ENCODE measurements at places on chromosomes 6 and 20.

DNA sequence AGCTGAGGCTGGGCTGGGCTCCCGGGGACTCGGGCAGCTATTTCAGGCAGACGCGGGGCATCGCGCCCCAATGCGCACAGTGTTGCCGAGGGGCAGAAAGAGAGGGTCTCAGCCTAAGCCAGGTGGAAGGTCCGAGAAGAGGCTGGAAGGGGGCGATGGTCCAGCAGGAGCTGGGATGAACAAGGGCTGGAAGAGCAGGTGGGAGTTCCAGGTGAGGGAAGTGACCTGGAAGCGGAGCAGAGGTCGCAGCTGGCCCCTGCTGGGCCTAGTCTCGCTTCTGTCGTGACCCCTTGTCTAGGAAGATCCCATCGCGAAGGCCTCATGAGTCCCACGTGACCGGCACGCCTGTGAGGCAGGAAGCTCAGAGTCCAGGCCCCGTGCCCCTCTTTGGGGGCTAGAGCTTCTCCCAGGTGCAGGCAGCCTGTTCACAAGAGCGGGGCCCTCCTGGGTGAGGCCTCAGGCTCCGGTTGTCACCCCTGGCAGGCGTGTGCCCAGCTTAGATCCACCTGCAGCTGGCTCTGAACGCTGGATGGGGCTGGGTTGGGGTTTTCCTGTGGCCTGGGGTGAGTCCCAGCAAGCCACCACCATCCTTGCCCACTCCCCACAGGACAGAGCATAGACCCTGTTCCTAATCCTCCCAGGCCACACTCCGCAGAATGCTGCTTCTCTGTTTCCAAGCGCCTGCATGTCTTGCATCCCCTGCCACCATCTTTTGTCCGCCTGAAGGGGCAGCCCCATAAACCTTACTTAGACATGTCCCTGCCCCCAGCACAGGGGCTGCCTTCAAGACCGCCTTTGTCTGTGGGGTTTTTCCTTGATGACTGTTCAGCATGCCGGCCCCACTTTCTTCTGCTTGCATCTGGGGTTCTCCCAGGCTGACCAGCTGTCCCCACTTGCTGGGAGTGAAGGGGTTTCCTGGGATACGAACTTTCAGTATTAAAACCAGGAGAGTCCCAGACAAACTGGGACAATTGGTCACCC, 15.1 kb downstream of the SLC22A3 start:
- DNase-seq = no peak

DNA sequence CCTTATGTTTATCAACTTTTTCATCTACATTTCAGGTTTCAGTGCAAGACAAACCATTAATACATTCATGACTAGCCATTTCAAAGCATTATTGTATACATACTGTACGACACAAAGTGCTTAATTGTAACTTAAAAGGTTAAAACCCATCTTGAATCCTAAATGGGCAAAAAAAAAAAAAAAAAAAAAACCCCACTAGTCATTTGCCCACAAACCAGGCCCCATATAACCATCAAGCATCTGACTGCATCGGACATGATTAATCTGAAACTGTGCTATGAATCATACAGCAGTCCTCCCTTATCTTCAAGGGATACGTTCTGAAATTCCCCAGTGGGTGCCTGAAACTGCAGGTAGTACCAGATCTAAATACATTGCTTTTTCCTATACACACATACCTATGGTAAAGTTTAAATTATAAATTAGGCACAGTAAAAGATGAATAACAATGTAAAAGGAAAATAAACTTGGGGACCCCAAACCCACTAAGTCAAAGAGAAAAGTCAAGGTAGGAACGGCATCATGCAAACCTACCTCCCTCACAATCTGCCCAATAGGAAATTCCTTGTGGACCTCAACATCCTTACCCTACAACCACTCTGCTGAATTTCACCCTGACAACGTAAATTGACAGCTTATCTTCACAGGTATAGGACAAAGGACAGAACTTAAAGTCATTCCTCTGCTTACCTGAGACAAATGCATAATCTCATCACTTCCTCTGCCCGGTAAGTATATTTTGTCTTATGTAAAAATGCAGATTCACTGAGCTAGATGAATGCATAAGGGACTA, 14.3 kb downstream of the B4GALT5 start:
- peak; percentile 66 for DNase-seq

DNA sequence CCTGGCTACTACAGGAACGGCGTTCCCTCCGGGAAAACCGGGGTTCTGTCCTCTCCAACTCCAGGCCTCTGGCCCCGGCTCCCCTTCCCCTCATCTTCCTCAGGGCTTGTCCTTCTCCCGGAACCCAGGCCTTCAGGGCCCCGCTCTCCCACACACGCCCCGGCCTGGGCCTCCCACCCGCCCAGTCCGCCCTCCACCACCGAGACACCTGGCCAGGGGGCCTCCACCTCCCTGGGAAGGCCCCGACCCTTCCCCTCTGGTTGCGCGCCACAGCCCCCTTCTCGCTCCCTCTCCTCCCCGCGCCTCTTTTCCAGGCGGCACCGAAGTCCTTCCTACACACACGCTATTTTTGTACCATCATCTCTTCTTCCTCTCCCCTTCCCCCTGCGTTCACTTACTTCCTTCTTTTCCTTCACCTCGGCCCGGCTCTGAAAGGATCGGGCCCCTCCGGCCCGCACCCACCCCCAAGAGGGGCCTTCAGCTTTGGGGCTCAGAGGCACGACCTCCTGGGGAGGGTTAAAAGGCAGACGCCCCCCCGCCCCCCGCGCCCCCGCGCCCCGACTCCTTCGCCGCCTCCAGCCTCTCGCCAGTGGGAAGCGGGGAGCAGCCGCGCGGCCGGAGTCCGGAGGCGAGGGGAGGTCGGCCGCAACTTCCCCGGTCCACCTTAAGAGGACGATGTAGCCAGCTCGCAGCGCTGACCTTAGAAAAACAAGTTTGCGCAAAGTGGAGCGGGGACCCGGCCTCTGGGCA, 1.3 kb upstream of the SIRPA start:
- DNase-seq = no peak

- DNase-seq = no peak
These were observed 78.8 kb upstream of the ZNFX1 start for GRCh38 chr20:49356676-49357075.

- no peak for DNase-seq
These were observed 147.4 kb upstream of the RNF24 start for GRCh38 chr20:4162766-4163165.

GRCh38 chr6:100462706-100463629, 1.8 kb downstream of the SIM1 start:
- DNase-seq = no peak

GRCh38 chr20:397432-398237, 10.5 kb upstream of the RBCK1 start:
- no peak for DNase-seq

- peak; percentile 77 for DNase-seq
These were observed 33.2 kb downstream of the ANKS1A start for GRCh38 chr6:34922177-34922663.

DNA sequence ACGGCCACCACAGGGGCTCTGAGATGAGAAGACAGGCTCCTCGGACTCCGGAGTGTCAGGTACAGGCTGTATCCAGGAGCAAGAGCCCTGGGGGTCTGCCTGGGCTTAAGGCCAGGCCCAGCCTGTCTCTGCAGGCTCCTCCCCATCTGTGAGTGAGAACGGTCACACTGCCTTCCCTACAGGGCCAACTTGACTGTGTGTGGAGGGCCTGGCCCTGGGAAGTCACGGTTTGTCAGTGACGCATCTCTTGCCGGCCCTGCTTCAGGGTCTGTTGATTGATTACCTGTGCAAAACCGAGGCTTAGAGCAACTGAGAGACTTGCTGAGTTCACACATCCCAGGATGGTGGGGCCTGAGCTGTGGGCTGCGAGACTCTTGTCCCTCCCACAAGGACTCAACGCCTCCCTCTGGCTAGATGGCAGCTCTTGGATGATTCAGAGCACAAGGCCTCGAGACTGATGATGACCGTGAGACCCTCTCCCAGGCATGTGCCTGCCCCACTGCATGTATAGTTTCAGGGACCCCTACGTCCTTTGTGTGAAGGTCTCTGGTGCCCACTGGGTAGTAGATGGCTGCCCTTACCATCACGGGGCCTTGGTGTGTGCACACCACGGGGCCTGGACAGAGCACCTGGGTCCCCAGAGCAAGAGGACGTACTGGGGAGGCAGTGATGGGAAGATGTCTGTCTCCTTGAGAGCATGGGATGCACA, 5.9 kb downstream of the RBM38 start:
- DNase-seq = no peak

GRCh38 chr6:47162793-47163192, 120.7 kb upstream of the ADGRF1 start:
- no peak for DNase-seq

- DNase-seq = no peak
These were observed 449.6 kb downstream of the C6orf118 start for GRCh38 chr6:164859816-164860215.

GRCh38 chr6:11992086-11992485, 20.0 kb upstream of the HIVEP1 start:
- DNase-seq = no peak

- no peak for DNase-seq
These were observed 86.7 kb upstream of the F13A1 start for GRCh38 chr6:6407071-6407741.

DNA sequence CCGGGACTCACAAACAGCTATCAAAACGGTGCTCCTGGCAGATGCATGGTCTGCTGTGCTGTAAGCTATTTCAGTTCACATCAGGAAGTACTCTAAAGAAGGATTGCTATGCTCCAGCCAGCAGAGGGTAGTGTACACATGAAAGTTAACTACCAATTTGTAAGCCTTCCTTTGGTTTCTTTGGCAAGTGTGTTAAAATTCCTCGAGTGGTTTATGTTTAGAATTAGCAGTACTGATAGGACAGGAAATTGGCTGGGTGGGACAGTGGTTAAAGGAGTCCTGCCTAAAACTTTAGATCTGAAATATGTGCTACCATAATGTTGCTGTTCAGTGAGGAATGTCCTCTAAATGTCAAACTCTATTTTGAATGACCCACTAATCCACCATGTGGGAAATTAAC, 47.4 kb downstream of the TRMT11 start:
- peak; percentile 92 for DNase-seq

DNA sequence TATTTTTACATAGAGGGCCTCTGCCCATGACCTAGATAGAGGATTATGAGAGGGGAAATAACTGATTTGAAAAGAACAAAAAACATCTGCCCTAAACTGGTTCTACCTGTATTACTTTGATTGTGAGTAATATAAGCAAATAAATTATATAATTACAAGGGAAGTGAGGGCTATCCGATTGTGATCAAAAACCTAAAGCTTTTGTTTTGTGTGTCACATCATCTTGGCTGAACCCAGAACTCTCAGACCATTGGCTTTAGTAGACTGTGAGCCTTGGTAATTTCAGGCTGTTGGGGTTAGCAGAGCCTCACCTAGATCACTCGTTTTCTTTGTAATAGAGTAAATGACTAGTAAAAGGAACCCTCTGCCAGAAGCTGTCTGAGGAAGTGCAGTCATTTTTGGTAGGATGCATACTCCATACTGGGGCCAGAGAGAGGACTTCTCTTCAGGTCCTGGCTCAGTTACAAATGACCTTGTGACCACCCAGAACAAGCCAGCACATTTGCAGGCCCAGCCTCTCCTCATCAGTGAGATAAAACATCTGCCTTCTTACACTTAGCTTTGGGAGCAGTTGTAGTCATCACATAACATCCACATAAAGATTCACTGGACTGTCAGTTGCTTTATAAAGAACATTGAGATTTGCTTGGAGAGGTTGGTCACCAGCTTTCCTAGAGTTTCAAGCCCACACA, 13.5 kb downstream of the STK35 start:
- DNase-seq = no peak

DNA sequence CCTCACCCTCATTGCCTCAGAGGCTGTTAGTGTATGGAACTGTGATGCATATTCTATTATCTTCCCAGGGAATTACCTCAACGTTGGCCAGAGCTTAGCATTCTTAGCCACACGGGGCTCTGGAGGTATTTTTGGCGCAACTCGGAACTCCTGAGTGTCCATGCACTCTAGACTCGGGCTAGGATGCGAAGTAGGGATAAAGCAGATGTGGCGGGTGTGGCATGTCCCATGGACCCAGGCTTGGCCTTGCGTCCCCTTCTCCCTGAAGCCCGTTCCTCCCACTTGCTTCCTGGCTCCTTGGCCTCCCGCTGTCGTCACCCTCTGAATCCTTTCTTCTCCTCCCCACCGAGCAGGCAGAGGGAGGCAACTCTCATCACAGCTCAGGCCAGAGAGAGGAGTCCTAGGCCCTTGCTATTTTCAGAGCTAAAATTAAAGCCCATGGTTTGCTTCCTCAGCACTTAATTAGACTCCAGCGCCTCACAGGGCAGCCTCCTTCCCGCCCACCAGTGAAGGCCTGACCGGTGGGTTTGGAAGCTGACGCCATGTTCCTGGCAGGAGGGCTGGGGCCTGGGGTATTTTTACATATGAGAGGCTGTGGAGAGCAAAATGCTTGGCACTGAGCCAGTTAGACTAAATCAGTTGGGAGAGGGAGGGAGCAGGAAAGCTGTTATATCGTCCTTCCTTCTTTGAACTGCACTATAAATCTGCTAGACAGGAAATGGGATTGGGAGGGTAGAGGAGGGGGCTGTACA, 138.7 kb downstream of the FOXO3 start:
- DNase-seq = no peak

DNA sequence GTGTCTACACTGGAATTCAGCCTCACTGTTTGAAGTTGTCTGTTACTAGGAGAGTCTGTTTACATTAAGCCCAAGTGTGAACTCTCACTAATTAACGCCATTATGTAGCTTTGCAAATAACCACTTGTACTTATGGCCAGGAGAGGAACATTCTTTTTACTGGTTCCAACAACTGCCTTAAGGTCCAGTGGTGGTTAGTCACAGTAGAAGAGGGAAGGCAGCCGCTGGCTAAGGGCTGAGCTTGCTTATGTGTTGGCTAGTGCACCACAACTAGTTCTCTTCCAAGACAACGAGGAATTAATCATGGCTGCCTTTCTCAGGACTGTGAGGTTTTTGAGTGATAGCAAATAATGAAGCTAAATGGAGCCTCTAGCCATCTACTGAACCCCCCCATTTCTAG, 14.9 kb upstream of the SLC22A23 start:
- no peak for DNase-seq

DNA sequence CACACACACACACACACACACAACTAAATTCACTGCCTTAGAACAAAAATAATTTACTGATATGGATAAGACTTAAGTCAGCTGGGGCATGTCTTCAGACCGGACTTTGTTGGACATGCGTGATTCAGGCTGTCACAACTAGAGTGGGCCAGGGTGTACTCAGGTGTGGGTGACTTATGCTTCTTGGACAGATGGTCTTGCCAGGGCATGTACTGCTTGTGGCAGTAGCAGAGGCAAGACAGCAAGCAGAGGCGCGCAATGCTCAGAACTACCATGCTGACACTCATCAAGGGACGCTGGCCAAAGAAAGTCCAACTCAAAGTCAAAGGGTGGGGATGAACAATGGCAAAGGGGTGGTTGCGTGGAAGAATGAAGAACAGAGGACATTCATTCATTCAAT, 437.5 kb downstream of the CBLN4 start:
- no peak for DNase-seq

GRCh38 chr6:25053875-25054371, 118.2 kb upstream of the RIPOR2 start:
- DNase-seq = peak; percentile 83

GRCh38 chr6:7270320-7271204, 42.4 kb downstream of the SSR1 start:
- DNase-seq = no peak

Data from HFFc6 (cell line).